ENCODE measurements at places on chromosomes 6 and 20.

- DNase-seq, result peak; percentile 57
These were observed 1349.8 kb upstream of the GJE1 start for GRCh38 chr6:140782941-140783340.

DNA sequence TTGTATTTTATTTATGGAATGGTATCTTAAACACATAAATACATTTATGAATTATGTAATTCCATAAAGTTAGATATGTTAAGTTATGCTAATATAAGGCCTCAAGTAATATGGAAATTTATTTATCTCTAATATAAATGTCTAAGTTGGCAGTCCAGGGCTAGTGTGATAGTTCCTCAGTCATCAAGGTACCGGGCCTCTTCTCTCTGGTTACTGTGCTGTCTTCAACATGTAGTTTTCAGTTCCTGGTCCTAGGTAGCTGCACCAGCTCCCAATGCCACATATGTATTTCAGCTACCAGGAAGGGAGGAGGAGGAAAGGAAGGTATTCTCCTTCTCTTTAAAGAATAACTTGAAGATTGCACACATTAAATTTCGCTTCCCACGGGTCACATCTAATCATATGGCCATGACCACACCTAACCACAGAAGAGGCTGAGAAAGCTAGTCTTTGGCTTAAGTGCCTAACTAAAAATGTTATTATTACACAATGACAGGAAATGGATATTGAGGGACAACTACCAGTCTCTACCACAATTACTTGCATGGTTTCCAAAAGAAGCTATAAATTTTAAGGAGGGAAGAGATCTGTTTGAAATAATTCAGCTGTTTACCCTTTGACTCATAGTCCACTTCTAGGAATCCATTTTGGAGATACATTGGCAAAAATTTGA is 68.6 kb downstream of the BCKDHB start:
- peak; percentile 96 for DNase-seq

GRCh38 chr6:37546141-37546871 is 46.6 kb upstream of the CCDC167 start:
- DNase-seq, result no peak

GRCh38 chr6:150395388-150396009 is 26.7 kb downstream of the IYD start:
- peak; percentile 65 for DNase-seq

- DNase-seq, result peak; percentile 62
These were observed 8.8 kb upstream of the BTN3A3 start for GRCh38 chr6:26431258-26432172.

- DNase-seq, result peak; percentile 25
These were observed 80.2 kb downstream of the MLIP start for GRCh38 chr6:54191461-54191860.

- DNase-seq, result no peak
These were observed 8.4 kb downstream of the CTSZ start for GRCh38 chr20:58998656-58999055.

DNA sequence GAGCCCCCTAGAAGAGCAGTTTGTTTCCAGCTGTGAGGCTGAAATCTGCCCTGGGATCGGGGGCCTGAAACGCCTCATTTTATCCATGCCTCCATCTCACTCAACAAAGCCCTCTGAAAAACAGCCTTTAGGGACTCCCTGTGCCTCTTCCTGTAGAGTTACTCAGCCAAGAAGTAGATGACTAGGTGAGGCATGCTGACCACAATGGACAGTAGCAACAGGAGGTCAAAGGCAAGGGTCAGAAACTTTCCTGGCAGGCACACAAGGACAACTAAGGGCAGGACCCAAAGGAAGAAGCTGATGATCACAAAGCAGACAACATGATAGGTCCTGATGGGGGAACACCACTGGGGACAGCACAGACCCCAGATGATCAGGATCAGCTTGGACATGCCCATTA is 12.8 kb downstream of the MAS1L start:
- DNase-seq, result no peak

GRCh38 chr6:163165155-163165910 is 249.2 kb upstream of the QKI start:
- no peak for DNase-seq

DNA sequence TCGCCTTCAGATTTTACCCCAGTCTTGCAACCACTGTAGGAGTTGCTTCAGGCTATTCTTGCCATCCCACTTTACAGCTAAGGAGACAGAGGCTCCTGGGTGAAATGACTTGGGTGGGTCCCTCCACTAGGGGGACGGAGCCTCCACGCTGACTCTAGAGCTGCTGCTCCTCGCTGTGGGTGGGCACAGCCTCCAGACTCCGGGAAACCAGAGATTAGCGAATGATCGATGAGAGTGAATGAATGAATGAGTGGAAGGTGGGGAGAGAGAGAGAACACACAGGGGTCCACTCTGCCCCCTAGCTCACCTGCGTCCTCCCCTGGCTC is 10.4 kb downstream of the ZBP1 start:
- DNase-seq, result no peak

DNA sequence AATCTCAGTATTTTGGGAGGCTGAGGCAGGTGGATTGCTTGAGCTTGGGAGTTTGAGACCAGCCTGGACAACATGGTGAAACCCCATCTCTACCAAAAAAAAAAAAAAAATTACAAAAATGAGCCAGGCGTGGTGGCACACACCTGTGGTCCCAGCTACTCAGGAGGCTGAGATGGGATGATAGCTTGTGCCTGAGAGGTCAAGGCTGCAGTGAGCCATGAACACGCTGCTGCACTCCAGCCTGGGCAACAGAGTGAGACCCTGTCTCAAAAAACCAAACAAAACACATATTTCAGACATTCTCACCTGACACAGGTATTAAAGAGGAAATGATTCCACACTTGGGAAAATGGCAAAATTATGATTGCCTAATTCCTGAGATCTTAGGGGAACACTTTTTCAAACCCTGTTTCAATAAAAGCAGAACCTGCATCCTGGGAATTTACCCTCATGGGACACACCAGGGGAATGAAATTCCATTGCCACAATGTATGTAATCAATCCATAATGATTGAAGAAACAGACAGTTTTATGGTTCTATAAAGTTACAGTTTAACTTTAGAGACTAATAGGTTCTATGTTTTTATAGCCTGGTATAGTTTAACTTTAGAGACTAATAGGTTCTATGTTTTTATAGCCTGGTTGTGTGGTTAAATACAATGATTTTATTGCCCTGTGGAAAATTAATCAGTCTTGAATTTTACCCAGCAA is 29.6 kb upstream of the DNAAF9 start:
- no peak for DNase-seq

DNA sequence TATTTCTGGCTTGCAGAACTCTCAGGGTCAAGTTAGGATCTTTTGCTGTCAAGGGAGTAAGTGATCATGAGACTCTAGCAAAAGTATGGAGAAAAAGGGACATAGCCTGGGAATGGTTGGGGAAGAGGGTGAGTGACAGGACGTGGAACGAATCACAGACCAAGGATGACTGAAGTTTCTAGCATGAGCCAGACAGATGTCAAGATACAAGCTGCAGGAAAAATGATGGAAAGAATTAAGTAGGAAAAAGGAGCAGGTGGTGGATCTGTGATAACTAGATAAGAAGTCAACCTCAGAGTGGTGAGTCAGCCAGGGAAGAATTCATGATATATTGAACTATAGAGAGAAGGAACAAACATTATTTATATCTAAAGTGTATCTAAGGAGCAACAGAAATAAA is 159.8 kb upstream of the SYNDIG1 start:
- no peak for DNase-seq

GRCh38 chr6:160507420-160507819 is 156.7 kb downstream of the LPA start:
- DNase-seq, result no peak

GRCh38 chr6:30720738-30721197 is 616 bp downstream of the TUBB start:
- peak; percentile 44 for DNase-seq

DNA sequence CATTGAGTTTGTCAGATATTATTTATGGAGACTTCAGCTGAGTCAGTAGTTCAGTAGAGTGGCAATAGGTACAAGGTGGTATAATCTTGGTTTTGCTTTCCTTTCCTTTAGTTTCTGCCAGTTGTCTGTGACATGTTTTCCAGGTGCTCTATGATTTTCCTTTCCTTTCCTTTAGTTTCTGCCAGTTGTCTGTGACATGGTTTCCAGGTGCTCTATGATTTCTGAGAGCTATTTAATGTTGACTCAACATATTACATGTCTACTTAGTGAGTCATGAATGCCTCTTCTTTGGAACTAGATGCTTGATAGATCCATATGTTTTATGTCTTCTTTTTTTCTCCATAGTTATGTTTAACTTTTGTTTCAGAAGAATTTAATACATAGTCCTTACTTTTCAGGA is 186.4 kb upstream of the DEFB112 start:
- no peak for DNase-seq

DNA sequence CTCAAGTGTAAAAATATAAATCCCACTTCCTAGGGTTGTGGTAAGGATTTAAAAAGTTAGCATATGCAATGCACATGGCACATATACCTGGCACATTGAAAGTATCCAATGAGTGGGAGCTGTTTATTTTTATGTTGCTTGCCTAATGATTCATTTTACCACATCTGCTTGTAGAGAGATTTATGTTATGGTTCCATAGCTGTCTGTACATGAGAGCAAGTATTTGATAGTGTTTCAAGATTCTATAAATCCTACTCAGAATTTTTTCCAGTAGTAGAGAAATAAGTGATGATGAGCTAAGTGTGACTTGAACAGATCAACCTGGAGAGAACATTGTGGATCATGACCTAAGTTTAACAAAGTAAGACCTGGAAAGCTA is 125.3 kb upstream of the SPTLC3 start:
- no peak for DNase-seq

DNA sequence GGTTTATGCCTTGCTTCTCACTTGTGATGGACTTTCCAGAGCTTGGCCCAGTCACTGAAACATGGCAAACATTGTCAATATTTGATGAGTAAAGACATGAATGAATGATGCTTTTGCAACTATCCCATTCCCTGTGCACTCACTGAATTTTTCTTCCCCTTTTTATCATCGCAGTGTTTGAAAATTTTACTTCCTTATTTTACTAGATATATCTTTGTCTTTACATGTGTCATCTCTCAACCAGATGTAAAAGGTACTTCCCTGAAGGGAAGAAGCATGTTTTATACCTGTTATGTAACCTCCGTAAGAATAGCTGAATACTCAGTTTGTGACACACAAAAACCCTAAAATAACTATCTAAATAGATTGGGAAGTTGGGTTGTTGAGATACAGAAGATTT is 544.7 kb upstream of the FLRT3 start:
- DNase-seq, result no peak

DNA sequence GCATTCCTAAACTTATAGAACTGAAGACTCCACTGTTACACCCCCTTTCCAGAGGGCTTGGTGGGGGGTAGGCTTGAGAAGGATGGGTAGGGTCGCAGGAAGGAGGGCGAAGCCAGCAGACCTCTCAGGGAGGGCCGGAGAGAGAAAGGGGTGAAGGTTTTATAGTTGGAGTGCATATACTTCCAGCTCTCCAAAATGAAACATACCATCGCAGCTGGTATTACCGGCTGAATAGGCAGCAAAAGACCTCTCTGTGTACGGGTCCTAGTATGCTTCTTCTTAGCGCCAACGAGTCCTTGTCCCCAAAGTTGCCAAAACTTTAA is 1.0 kb upstream of the VGLL2 start:
- no peak for DNase-seq

- DNase-seq, result peak; percentile 81
These were observed 55.2 kb upstream of the ADGRF1 start for GRCh38 chr6:47097092-47097945.

- DNase-seq, result no peak
These were observed at the start of gene BPIFB2 for GRCh38 chr20:33007376-33008335. Gene BPIFB2 (plus strand): TSS chr20:33007704. CDS start chr20:33008575, 871 bp downstream.

- DNase-seq, result no peak
These were observed 4.1 kb upstream of the TFAP2C start for GRCh38 chr20:56624786-56625681.

GRCh38 chr6:4592026-4592425 is 184.2 kb upstream of the CDYL start:
- no peak for DNase-seq

DNA sequence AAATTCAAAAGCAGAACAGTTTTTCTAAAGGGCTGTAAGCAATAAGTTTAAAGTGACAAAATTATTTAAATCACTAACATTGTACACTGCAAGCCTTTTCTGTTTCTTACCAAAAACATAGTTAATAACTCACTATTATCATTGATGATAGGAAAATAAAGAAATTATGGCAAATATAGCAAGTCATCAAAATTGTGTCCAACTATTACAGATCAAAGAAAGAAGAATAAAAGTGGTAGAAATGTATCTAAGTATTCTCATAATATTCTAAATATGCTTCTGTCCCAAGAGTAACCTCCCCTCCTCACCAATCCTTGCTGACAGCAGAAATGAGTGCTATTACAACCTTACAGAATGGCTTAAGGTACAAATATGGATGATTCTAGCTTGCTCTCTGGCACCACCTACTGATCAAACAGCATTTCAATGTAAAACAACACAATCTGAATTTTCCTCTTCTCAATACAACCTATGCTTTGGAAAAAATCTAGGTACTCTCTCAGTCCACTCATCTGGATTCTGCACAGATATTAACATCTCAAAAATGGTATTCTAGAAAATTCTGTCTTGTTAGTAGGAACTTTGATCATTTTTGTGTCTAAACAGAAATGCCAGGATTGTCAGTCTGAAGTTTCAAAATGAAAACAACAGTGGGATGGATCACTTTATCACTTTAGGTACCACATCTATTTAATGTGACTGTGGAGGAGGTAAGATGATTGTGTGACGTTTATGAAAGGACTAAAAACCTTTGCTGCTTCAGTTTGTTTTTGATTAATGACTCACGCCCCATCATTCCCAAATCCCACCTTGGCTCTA is 40.9 kb downstream of the ZFP64 start:
- DNase-seq, result peak; percentile 42

DNA sequence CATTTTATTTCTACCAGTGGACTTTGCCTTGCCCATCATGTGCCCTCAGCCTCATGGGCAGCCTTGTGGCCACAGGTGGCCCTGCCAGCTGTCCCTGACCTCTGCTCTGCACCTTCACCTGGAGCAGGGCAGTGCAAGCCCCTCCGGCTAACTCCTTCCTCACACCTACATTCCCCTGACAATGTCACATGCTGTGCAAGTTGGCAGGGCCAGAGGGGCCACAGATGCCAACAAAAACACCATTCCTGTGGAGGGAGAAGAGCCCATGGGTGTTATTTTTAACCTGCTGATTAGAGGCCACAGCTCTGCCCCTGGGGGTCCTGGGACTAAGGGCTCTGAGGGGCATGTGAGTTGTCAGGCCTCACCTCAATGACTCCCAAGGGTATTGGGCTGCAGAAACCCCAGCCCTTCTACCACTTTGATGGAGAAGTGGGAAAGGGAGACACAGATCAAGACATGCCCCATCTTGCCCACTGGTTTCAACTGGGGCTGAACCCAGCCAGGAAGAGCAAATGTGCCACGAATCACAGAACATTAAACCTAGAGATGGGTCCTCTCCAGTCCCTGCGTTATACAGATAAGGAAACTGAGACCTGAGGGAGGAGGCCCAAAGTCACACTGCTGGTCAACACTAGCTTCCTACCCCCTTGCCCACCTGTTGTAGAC is 65.0 kb downstream of the MRPL14 start:
- no peak for DNase-seq

GRCh38 chr20:51756653-51757052 is 11.5 kb downstream of the ATP9A start:
- DNase-seq, result no peak

All from AG10803 (cell line).